NCI-H774 (cell line): ENCODE measurements at places on chromosomes 12 and 14.

DNA sequence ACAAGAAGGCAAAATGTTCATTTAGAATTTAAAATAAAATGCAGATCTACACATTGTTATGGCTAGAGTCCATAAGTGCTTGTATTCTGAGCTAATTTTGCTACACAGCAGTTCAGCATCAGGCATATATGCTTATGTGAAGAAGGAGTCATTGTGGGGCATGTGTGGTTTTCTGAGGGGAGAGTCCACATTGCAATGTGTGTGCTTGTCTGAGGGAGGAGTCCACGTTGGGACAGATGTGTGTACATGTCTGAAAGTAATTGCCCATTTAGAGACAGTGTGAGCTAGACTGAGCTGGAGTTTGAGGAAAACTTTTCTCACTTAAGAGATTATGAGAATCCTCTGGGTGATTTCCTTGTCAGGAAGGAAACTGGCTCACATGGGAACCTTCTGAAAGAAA is 767.9 kb downstream of the TMEM121 start:
- no peak for DNase-seq

- no peak for DNase-seq
These were observed 46.9 kb downstream of the ATXN7L3B start for GRCh38 chr12:74584483-74585062.

- DNase-seq = no peak
These were observed 11.5 kb upstream of the PLEK2 start for GRCh38 chr14:67423424-67423823.

- DNase-seq = peak; percentile 91
These were observed 777 bp downstream of the ARF3 start for GRCh38 chr12:48956279-48957140.

GRCh38 chr12:27549801-27550652 is 26.0 kb downstream of the PPFIBP1 start:
- no peak for DNase-seq
